ENCODE measurements at places on chromosomes 16 and 17.
A peak's percentile ranks its signal among the peaks of the same experiment; 100 is the strongest.

- DNase-seq = no peak
These were observed 14.0 kb upstream of the KRT222 start for GRCh38 chr17:40678902-40679522.

DNA sequence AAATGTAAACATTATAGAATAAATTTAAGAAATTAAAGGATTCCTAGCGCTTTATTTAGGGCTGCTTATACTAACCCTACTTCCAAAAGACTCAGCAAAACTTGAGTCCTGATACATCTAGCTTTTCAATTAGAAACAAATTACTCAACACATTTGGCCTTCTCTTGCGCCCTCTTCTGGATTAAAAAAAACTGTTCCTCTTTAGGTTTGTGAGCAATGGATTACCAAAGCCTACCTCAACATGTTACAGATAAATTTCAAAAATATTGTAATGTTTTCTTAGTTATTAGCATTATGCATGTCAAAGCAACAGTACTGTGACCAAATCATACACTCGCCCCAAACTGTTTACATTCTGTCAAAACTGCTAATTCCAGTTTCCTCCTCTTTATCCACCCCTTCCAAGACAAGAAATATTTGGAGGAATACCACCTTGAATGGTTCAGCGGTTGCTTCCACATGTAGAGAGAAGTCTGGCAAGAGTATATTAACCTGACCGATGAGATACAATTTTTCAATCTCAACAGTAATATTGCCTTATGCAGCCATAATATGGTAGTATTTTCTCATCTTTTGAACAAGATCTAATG is 2.7 kb downstream of the NUFIP2 start:
- DNase-seq = peak; percentile 75

- DNase-seq = no peak
These were observed 387.3 kb downstream of the MAF start for GRCh38 chr16:79213214-79213613.

DNA sequence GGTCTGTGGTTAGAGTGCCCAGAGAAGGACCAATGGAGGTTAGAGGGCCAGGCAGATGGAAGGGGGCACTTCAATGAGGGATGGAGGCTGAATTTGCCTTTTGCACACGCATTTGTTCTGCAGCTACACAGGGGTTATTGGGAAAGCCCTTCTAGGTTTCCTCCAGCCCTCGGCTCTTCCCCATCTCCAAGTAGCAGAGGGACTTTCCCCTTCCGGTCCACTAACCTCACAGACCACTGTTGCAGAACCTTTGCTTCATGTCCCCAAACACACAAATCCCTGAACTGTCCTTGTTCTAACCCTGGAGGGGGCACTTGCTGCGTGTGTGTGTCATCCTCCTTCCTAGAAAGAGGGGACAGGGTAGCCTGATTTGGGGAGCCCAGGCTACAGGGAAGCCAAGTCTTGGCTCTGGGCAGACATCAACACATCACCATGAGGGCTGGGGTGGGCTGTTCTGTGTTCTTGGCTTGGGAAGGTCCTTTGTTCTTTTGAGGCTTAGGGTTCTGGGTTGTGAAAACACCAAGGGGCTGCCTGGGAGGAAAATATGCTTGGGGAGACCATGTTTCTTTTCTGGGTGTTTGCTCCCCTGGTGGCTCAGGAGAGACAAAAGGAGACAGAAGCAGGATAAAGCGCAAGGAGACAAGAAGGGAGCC is 7.3 kb upstream of the NR1D1 start:
- DNase-seq = no peak

DNA sequence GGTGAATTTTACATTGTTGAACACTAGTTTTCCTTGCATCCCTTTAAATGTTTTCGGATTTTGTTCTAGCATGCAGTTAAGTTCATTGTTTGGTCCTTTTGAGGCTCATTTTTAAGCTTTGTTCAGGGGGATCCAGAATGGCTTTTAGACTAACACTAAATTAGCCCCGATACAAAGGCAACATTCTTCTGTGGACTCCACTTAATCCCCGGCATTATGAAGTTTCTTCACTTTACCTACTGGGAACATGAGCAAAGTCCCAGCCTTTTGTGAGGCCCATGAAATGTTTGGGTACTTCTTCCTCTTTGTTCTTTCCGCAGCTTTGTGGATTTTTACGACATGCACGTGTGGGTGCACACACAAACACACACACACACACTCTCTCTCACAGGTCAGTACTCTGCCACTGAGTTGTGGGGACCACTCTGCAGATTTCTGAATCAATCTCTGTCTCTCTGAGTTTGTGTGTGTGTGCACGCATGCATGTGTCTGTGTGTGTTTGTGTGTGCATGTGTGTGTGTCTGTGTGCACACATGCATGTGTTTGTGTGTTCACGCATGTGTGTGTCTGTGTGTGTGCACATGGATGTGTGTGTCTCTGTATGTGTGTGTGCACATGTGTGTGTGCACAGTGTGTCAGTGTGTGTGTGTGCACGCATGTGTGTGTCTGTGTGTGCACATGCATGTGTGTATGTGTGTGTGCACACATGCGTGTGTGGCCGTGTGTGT is 240.4 kb upstream of the TNRC6C start:
- DNase-seq = no peak

DNA sequence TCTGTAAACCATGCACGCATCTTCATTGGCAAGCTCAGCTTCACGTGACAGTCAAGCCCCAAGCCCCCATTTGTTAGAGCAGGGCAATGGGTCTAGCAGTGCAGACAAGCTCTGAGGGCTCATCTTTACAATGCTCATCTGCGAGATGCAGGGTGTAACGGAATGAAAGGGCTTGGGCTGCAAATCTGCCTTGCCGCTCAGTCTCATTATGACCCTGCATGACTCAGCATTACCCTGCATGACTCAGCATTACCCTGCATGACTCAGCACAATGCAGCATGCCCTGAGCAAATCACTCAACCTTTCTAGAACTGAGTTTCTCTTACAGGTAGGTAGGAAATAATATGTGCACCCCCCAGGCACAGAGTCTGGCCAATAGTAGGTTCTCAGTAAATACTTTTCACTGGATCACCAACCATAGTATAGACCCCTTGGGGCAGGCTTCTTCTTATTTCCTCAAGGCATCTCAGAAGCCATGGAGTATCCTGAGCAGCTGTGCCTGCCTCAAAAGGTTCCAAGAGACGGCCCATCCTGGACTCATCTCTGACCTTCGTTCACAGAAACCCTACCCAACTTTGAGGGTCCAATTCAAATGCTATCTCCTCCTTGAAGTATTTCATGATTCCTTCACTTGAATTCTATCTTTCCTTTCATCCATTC is 391.3 kb upstream of the CDH5 start:
- no peak for DNase-seq
